ENCODE measurements at places on chromosomes 2 and 18.

- no peak for DNase-seq
Measured at GRCh38 chr2:214569419-214570035, 158.7 kb downstream of the VWC2L start.

DNA sequence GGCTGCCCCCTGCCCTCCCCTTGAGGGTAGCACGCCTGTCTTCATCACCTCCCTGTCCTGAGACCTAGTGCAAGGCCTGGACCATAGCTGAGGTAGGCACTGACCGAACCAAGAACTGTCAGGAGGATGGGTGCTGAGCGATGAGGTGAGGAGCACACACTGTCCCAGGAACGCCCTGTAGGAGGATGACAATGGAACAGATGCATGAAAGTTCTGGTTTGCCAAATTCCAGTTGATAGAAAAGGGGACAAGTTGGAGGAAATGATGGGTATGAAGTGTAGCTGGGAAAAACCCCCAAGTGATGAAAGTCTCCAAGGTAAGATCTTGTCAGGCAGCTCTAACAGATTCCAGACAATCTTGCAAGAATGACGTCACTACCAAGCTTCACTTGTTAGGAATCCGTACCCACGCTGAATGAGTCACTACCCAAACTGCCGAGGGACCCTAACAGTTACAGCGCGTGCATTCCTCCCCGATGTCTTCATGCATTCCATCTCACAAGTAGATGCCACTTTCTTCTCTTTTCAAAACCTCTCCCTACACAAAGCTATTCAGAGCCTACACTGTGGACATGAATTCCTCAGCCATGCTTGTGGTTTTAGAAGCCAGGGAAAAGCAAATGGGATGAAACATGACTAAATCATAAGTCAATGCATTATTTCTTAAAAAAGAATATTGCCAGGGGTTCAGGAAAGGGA is 27.6 kb downstream of the MRPL33 start:
- DNase-seq: peak; percentile 61

DNA sequence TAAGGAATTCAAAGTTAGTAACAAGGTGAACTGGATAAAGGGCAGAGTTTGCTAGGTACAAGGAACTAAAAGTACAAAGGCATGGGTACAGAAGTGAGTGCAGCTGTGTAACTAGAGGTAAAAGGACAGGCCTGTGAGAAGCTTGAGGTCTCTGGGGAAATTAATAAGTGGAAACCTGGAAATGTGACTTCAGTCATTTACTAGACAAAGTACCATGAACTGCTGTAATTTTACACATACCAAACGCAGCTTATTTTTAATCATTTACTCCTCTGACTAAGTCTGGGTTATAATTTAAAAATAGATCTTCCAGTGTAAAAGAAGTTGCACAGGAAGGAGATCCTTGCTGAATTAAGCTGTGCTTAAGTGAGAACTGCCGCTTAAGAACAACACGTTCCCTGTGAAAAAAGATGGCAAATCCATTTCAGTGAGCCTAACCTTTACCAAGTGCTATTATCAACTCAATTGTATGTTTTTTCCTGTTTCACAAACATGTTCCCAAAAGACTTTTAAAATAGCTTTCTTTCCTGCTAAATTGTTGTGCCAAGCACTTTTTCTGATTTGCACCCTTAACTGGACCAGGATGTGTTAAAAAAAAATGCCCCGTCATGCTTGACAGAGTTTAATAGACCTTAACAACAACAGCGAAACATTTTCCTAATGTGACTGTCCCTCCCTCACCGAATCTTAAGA is 44.3 kb downstream of the CALCRL start:
- no peak for DNase-seq

- peak; percentile 43 for DNase-seq
Measured at GRCh38 chr2:64750001-64750816, 96.5 kb upstream of the SERTAD2 start.

- DNase-seq: no peak
Measured at GRCh38 chr2:28570431-28570830, 74.6 kb downstream of the PLB1 start.

DNA sequence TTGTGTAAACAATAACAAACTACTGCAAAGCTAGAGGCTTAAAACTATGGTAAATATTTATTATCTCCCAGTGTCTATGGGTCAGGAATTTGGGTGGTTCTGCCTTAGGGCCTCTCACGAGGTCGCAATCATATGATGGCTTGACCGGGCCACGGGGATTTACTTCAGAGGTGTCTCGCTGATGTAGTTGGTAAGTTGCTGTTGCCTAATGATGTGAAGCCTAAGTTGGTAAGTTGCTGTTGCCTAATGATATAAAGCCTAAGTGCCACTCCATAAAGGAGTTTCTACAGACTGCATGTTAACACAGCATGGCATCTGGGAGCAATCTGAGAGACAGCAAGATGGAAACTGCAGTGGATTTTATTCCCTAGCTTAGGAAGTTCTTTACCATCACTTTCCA is 35.8 kb downstream of the FMNL2 start:
- no peak for DNase-seq

- DNase-seq: no peak
Measured at GRCh38 chr2:217801711-217802110, 201.1 kb downstream of the TNS1 start.

DNA sequence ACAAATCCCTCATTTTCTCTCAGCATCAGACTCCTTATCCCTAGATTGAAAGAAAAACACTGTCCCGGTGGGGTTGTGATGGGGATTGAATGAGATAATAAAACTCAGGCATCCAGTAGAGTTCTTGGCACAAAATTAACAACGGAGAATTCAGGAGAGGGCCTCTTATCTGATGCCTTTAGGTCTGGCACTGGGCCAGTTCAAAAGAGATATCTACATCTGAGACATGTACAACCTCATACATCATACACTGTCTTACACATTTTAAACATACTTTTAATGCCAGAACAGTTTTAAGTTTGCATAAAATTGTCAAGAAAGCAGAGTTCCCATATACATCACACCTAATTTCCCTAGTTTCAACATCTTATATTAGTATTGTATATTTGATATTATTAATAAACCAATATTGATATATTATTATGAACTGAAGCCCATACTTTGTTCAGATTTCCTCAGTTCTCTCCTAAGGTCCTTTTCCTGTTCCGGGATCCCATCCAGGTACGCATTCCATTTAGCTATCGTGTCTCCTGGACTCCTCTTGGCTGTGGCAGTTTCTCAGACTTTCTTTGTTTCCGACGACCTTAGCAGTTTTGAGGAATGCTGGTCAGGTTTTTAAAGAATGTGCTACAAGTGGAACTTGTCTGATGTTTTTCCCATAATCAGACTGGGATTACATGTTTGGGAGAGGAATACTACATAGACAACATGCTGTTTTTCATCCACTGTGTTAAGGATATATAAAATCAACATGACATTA is 27.8 kb downstream of the NXPH2 start:
- DNase-seq: no peak

GRCh38 chr2:95267458-95268210 is 6.6 kb upstream of the PROM2 start:
- peak; percentile 11 for DNase-seq

- DNase-seq: no peak
Measured at GRCh38 chr2:224466304-224466895, 64.5 kb upstream of the FAM124B start.

DNA sequence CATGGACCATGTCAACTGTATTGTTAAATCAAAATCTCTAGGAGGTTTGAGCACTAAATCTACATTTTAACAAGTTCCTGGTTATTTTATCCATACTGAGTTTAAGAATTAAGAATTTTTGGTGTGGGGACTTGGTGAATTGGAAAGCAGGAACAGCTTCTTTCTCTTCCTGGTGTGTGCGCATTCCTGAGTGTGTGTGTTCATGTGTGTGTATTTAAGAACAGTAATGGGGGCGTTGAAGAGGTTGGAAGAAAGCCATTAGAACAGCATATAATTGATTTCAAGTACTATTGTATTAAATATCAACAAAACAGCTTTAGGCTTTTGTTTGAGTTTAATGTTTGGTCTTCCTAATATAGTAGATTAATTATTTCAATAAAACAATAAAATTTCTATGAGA is 801.3 kb upstream of the ID2 start:
- DNase-seq: no peak

- no peak for DNase-seq
Measured at GRCh38 chr2:45844796-45845457, 193.5 kb downstream of the PRKCE start.

- no peak for DNase-seq
Measured at GRCh38 chr18:40366521-40366920, 1588.5 kb upstream of the PIK3C3 start.

GRCh38 chr2:75058427-75058826 is 100.0 kb downstream of the POLE4 start:
- DNase-seq: no peak

GRCh38 chr18:3593904-3594759 is 144.2 kb downstream of the TGIF1 start:
- peak; percentile 87 for DNase-seq

GRCh38 chr2:236946871-236947270 is 138.8 kb upstream of the COPS8 start:
- DNase-seq: no peak

GRCh38 chr18:40577239-40577980 is 1377.6 kb upstream of the PIK3C3 start:
- DNase-seq: no peak

DNA sequence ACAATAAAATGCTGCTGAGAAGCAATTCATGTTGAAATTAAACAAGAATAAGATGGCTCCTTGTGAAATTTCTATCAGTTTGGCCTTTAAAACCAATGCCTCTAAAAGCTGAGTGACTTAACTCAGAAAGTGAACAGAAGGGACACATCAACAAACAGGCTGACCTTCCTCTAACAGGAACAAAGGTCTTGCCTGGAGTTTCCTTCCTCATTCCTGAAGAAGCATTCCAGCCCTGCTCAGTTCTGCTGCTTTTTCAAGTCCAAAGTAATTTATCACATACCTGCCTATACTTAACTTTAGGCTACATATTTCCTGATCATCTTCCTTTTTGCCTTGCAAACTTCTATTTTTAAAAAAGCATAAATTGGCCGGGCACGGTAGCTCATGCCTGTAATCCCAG is 14.1 kb downstream of the PTRHD1 start:
- DNase-seq: no peak

- DNase-seq: no peak
Measured at GRCh38 chr2:203656522-203657287, 49.7 kb upstream of the CD28 start.

DNA sequence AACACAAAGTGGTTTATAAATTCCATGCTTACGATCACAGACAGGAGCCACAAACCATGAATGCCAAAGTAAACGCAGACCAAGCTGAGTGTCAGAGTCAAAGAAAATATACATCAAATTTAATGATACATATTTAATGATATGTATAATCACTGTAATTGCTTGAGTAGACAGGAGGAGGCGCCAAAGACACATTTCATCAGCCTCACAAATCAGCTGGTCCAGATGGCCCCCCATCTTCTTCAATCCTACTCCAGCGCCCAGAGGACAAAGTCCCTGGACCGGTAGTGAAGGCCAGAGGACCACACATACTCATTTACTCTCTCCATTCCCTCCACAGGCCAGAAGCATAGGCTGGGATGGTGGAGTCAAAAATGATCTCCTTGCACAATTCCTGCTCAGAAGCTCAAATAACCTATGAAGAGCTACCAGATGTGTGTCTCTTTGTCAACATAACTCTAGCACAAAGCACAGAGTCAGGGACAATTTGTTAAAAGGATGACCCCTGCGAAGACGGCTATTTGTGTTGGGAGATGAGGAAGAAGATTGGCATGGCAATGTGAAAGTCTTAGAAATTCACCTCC is 149.3 kb upstream of the PGAP1 start:
- DNase-seq: no peak

DNA sequence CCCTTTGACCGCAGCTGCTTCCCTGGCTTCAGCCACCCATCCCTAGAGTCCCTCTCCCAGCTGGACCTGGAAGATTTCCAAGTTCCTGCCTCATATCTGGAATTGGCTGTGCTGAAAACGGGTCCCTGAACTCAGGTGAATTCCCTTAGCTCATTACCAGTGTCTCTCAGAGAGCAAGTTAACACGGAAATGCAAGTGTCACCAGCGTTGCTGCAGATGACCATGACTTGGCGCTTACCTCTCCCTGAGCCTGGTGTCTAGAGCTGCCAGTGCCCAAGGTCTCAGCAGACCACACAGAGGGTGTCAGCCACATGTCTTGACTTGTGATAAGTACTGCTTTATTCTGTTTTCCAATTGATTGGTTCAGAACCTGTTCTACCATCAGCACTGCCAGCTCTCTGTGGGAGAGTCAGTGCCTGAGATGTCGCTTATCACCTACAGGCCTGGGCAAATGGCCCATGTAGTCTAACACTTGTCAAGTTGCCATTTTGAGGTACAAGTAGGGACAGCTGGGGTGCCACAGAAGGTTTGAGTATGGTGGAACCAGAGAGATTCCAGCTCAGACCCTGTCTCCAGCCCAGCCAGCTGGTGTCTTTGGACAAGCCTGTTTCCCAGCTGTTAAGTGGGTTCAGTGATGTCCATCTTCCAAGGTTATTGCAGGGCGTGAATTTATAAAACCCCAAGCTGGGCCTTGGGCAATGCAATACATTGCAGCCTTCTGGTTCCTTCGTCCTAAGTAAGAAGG is 48.7 kb downstream of the LYPD1 start:
- no peak for DNase-seq

DNA sequence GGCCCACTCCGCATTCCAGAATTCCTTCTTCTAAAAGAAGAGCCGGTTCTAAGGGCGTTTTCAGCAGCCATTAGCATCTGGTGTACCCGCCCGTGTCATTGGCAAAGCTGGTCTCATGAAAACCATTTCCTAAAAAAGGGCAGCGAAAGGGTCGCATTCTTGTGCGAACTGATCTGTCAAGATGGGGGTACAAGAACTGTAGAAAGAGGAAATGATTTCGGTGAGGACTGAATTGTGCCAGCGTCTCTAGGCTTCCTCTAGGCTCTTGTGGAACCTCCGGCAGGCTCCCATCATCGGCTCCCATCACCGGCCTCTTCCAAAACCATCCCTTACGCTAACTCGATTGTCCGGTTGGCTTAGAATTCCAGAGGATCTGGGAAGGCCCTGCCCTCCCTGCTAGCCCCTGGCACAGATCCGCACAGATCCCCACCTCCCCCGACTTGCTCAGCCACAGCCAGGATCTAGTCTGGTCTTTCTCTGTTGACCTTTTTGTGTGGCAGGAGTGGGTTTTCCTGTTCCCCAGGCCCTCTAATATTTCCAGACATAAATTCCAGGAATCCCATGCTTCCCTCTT is 1.3 kb downstream of the RAB31 start:
- DNase-seq: peak; percentile 13

DNA sequence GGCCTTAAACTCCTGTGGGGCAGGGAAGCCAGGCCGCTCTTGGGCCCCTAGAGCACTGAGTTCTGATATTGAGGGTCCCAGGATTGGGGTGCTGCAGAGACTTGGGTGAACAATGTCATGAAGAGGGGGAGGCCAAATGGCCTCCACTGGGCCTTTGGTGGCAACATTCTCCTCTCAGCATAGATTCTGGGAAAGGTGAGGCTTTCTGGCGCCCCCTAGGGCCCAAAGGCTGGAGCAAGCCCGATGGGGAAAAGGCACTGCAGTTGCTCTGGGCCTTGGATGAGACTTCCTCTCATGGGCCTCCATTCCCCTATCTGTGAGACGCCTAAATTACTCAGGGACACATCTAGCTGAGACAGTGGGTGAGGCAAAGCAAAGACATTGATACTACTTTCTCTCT is 84.8 kb downstream of the ACAA2 start:
- peak; percentile 74 for DNase-seq

Data from head of caudate nucleus (tissue), 42 donors.